ENCODE measurements at places on chromosomes 12 and 14.

DNA sequence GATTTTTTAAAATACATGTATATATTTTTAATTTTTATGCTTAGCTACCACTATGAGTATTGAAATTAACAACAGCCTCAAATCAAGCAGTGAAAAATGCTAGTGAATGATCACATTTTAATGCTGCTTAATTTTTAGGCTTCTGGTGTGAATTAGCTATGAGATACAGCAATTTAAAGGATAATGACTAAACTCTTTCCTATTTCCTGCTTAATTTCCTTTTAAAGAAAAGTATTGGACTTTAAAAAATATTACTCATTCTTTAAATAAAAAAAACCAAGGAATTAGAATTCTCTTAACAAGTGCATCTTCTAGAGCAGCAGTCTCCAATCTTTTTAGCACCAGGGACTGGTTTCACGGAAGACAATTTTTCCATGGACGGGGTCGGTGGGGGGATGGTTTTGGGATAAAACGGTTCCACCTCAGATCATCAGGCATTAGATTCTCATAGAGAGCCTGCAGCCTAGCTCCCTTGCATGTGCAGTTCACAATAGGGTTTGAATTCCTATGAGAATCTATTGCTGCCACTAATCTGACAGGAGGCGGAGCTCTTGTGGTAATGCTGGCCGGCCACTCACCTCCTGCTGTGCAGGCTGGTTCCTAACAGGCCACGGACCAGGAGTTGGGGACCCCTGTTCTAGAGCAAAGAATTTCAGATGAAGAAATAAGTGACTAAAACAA is 18.6 kb upstream of the NTN4 start:
- peak; percentile 8 for DNase-seq

DNA sequence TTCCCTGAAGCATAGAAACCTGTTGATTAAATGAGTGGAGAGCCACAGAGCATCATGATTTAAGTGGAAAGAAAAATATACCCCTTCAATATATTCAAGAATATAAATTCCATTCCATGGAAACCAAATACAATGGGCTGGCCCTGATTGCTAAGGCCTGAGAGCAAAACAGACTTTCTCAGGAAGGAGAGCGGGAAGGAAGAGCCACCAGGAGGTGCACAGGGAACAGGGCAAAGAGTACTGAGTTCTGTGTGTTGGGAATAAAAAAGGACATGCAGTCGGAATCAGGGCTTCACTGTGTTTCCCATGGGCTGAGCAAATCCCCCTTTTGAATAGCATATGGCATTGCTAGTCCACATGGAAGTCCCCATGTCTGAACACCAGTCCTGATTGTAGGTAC is 69.7 kb upstream of the PLEKHG3 start:
- no peak for DNase-seq

GRCh38 chr14:98785578-98785977 is 486.4 kb downstream of the BCL11B start:
- no peak for DNase-seq

GRCh38 chr12:86948851-86949250 is 692.7 kb upstream of the MGAT4C start:
- DNase-seq: no peak

DNA sequence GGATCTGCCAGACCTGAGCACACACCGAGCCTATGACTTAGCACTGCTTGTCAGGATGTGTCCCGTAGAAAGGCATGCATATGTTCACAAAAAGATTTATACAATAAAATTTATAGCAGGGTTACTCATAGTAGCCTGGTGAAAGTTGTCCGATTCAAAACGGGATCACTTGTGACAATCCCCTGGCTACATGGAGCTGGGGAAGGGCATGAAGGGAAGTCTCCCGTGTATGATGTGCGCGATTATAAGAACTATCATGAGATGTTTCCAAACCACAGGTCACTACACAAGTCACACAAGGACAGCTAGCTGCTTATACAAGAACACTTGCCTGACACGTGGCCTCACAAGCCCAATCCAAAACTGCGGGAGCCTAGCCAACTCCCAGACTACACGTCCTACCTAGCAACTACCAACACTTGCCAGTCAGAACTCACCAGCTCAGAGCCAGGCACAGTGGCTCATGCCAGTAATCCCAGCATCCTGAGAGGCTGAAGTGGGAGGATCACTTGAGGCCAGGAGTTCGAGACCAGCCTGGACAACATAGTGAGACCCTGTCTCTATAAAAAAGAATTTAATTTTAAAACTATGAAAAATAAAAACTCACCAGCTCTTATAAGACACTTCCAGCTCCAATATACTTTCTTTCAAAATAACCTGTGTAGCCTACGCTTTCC is 7.5 kb upstream of the CDCA4 start:
- DNase-seq: peak; percentile 54

DNA sequence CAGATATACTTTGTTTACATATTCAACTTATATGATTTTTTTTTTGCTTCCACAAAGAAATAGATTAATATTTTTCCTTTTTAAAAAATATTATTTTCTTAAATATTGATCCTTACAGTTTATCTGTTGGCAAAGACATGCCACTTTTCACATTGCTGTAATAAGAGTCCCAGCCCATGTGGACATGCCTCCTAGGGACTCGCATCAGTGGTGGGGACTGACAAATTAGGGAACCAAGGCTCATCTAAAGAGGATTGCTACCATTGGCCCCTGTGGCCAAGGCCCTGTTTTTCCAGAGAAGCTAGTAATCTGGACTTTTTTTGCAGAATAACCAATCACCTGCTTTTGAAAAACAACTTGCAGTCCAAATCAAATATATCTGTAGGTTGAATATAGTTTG is 27.8 kb upstream of the BMAL2 start:
- DNase-seq: no peak

DNA sequence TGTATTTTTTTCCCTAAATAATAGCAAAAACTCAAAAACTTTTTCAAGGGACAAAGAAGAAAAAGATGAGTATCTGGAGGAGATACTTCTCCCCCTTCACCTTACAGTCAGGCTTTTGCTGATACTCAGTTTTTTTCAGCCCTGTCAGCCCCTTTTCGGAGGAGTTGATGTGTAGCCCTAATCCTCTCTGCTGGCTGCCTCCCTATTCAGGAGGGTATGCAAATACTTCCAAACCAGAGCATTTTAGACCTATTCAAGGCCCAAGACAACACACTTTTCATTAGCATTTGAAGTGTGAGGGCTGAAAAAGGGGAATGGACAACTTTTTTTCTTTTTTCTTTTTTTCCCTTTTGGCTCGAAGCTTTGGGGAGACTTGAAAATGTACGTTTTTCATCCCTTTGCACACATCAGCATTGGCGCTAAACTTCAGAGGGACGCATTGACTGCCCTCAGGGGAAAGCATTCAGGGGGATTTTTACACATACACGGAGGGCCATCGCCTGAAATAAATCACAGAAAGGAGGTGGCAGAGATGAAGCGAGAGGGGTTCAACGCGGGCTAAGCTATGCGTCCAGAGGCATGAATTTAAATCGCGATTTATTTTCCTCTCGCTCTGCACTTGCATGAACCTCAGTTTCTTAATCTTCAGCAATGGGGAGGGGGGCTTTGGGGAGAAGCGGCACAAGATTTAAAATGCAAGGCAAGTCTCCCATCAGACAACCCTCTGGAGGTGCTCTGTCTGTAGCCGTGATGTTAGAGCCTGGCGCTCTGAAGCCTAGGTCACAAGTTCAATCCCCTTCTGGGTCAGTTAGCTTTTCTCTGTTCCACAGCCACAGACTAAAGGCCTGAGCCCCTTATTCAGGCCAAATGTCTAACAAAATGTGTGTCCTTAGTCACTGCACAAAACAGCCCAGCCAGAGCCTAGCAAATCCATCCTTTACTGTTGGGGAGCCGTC is 86.3 kb downstream of the ASCL1 start:
- DNase-seq: no peak

DNA sequence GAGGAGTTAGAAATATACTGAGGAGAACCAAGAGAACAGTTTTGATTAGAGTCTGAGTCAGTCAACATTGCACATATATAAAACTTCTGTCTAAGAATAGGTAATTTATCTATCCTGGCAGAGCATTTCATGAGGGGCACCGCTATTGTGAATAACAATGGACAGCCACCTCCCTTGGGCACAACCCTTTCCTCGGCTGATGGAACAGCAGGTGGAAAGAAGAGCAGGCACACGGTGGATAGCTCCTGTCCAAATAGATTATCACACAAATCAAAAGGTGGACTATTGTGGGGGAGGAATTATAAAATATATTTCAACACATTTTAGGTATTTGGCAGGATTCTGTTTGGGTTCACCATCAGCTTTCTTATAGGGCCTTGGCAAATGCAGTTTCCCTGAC is 84.0 kb upstream of the PTPRB start:
- DNase-seq: no peak

- peak; percentile 50 for DNase-seq
These were observed 62.1 kb downstream of the SPTB start for GRCh38 chr14:64817631-64818030.

- DNase-seq: no peak
These were observed 54.3 kb upstream of the SRSF5 start for GRCh38 chr14:69712599-69713088.

DNA sequence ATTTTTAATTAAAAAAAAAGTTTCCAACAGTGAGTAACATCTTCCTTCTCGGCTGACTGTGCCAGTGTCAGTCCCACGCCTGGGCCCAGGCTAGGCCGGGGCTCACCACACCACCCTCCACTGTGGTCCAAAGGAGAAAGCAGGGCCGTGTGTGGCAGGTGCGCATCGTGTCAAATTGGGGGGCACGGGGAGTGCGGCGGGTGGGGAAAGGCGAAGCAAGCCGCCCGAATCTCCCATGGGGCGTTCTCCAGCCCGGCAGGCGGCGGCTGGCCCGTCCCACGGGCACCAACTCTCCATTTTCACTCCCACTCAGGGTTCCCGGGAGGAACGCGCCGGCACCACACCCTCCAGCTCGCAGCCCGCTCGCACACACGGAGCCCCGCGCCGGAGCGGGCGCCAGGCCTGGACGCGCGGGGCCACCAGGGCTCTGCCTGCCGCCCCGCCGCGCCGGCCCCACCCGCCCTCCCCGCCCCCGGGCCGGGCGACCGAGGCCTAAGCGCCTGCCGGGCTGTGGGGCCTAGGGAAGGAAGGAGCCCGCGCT is 604 bp downstream of the EEA1 start:
- DNase-seq: peak; percentile 75

- peak; percentile 60 for DNase-seq
These were observed 235.7 kb upstream of the PWP1 start for GRCh38 chr12:107449891-107450290.

DNA sequence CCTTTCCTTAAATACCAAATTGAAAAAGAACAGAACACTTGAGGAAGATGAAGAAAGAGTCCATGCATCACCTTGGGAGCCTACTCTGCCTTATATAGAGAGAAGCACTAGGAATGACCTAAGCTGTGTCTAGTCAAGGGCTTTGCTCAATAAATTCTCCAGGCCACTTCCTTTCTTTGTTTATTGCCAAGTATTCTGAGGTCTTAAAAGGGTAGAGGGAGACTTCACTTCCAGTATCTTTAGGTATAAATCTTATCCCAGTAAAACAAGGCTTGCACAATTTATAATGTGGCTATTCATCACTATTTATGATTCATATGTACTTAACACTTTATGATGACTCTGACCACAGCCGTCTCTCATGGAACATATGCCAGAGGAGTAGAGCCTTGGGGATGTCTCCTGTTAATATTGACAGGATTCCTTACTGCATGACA is 85.1 kb upstream of the ARHGAP5 start:
- peak; percentile 85 for DNase-seq

DNA sequence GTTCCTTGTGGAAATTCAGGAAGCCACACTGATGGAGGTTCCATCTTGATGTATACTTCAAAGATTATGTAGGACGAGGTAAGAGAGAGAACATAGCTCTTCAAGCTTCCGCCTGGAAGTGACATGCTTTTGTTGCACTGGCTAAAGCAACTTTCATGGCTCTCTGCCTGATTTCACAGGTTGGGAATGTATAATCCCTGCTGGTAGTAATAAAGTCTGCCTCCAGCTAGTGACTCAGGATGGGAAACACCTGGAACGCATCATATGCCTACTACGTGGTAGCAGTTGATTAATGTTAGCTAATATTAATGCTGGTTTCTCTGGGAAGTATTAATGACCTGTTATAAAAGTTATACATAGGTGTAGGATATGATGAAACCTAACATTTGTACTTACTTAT is 71.1 kb downstream of the PELI2 start:
- DNase-seq: peak; percentile 80

GRCh38 chr14:95765051-95765450 is 51.1 kb upstream of the TCL1A start:
- no peak for DNase-seq

DNA sequence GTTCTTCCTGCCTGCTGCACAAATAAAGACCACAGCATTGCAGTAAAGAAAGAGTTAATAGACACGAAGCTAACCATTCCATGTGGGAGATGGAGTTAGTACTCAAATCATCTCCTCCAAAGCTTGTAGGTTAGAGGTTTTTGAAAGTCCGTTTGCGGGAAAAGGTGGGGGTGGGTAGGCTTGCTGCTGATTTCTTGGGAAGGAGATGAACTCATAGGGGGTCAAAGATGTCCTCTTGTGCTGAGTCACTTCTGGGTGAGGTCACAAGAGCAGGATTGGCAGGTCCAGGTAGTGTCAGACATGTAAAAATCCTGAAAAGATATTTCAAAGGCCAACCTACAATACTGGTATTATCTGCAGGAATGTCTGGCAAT is 66.4 kb downstream of the PTHLH start:
- no peak for DNase-seq

DNA sequence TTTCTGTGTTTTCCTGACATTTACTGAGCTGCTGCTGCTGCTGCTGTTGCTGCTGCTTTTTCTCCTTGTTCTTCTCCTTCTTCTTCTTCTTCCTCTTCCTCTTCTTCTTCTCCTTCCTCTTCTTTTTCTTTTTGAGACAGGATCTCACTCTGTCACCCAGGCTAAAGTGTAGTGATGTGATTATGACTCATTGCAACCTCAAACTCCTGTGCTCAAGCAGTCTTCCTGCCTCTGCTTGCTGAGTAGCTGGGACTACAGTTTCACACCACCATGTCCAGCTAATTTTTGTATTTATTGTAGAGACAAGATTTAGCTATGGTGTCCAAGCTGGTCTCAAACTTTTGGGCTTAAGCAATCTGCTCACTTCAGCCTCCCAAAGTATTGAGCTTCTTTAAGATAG is 95.8 kb downstream of the TMTC3 start:
- DNase-seq: peak; percentile 76

- no peak for DNase-seq
These were observed 21.2 kb downstream of the ASB2 start for GRCh38 chr14:93954900-93955849.

DNA sequence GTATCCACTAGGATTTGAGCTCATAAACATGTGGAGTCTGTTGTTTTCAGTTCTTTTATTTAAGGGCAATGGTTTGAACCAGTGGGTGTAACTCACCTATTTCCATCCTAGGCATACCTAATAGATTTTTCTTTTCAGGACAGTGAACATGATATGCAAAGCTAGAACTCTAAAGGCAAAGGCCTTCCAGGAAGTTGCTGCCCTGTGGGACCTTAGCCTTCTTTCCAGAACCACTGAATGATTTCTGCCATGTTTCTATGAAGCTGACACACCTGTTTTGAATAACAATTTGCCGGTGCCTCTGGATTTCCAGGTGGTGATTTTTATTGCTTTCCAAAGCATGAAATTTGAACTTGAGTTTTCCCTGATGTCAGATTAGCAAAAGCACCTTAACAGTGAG is 372.9 kb upstream of the FAR2 start:
- no peak for DNase-seq

All from GM23248 (cell line).